T-helper 2 cell (primary cell): ENCODE measurements at places on chromosomes 4 and X.

GRCh38 chr4:182533964-182534363, 290.8 kb downstream of the TENM3 start:
- DNase-seq = no peak

DNA sequence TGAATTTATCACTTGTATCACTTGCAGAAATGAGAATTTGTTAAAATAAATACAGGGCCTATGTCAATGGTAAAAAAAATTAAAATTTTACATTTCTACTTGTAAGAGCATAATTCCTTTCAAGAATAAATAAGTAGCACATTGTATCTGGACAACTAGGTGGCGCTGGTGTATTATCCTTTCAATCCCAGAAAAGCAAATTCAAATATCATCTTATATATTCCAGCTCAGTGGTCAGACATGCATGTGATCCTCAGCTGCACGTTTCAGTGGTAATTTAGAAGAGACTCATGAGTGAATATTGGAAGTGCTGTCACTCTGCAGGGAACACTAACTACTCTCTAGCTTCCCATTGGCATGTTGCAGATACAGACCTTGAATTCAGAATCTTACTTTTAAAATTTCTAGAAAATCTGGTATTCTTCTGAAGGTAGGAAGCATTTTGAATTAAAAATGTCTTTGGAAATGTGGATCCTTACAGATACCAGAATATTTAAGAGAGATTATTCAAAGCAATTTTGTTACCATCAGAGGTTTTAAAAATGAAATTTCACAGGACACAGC, 1414.7 kb upstream of the TENM3 start:
- no peak for DNase-seq

DNA sequence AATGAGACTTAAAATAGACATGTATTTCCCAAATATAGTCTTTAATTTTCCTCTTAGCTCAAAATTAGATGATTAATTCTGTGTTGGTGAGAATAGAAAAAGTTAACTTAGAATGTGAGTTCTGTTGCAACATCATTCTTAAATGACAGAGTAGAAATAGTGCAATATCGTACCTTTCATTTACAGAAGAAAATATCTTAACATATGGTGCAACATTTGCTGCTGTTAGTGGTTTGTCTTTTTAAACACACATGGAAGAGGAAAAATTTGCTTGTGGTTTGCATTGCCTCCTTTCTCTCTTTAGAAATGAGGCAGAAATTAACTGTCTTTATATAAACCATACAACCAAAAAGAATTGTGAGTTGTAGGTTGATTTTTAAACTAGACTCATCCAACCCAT, 39.3 kb upstream of the FHDC1 start:
- DNase-seq = no peak

GRCh38 chr4:155818639-155819038, 47.4 kb downstream of the ASIC5 start:
- DNase-seq = no peak

DNA sequence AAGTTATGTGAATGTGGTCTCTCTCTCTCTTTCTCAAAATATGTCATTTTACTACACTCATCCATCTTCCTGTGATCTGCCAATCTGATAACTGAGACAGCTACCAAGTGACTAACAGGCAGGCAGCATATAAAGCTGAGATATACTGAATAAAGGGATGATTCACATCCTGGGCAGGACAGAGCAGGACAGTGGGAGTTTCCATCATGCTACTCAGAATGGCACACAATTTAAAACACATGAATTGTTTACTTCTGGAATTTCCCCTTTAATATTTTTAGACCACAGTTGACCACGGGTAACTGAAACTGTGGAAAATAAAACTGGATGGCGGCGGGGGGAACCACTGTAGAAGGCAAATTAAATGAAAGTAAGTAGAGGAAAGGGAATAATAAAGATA, 58.6 kb upstream of the DCTD start:
- DNase-seq = no peak

GRCh38 chrX:70176938-70177533, at the start of gene DGAT2L6:
DGAT2L6 (plus strand) TSS chrX:70177483; CDS start chrX:70177583, 100 bp downstream.
- DNase-seq = no peak

DNA sequence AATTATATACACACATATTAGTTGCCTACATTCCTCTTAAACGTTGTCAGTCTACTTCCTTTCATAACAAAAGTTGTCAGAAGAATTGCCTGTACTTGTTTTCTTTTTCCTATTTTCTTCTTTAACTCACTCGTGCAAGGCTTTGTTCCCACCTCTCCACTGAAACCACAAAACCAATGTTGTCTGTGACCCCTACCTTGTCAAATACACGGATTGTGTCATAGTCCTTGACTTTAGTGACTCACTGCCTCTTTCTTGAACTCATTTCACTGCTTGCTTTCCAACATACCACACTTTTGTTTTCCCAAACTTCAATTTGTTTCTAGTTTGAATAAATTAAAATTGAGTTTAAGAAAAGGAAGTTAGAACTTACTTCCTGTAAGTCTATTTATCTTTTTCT, 283.9 kb upstream of the AGA start:
- DNase-seq = no peak

DNA sequence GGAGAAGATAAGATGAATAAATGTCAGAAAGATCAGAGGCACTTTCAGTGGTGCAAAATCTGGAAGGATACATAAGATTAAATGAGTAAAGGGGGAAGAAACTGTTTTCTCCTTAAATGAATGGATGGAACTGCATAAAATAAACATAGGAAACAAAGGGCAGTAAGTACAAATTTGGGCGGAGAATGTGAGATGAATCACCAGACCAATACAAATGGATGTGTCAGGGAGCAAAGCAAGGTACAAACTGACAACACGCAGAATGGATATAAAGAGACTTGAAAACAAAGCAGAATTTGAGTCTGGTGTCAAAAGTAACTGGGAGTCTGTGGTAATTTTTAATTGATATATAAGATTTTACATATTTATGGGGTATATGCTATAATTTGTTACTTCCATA, 175.3 kb upstream of the PCDH18 start:
- no peak for DNase-seq

DNA sequence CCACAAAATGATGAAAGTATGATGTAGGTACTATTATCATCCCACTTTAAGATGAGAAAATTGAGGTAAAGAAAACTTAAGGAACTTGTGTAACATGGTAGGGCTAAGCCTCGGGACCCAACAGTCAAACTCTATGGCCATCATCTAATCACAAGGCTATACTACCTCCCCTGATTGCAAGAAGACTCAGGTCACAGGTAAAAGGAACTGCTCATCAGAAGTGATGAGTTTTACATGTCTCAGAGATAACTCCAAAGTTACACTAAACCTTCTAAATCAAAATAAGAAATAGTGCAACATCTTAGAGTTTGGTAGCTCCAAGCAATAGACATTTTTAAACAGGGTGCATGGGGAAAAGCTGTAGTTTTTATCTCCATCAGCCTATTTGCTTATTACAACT, 96.5 kb upstream of the MYOZ2 start:
- DNase-seq = no peak

DNA sequence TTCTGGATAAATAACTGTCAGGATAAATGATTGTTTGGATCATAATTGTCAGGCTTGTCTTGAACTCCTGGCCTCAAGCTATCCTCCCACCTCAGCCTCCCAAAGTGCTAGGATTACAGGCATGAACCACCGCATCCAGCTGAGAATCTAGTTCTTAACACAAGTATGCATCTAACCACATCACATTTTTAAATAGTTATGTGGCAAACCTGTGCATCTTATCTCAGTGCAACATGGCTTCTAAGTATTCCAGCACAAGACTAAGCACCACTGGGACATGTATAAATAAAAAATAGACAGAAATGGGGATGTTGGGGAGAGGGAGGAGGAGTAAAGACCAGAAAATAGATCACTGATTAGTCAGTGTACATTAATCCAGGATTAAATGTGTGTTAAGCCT, 74.7 kb upstream of the TBL1X start:
- DNase-seq = no peak

DNA sequence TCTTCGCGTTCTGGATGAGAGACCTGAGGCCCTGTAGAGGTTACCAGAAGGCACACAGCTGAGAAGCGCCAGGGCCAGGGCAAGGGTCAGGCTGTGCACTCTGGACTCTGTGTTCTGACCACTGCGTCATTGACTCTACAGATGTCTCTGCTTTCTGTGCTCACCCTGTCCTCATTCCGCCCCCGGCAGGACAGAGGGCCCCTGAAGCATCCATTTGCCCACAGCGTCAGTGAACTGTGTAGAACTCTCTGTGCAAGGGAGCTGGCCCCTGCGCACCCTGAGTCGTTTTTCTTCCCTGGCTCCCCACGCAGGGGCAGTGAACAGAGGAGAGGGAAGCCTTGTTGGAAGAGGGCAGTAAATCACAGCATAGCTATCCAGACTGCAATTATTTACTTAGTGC, 6.1 kb upstream of the WAS start:
- DNase-seq = no peak

- peak; percentile 8 for DNase-seq
These were observed 27.2 kb downstream of the BST1 start for GRCh38 chr4:15729910-15730533.

DNA sequence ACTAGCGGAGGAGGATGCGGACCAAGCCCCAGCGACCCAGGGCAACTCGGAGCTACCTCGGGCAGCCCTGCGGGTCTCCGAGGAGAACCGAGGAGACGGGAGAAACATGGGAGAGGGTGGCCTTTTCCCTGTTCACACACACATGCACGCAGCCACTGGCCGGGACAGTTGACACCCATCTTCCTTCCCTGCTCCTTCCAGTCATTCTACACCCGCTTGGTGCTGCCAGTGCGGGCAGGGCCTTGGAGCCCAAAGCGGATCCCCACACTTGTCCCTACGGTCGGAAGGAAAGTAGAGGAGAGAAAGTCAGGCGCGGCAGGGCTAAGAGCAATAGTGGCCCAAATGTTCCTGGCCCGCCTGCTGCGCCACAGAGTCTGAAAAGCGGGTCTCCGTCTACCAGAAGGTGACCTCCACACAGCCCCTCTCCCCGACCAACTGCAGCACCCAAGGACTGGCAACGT, 1.1 kb upstream of the PPP3CA start:
- no peak for DNase-seq

DNA sequence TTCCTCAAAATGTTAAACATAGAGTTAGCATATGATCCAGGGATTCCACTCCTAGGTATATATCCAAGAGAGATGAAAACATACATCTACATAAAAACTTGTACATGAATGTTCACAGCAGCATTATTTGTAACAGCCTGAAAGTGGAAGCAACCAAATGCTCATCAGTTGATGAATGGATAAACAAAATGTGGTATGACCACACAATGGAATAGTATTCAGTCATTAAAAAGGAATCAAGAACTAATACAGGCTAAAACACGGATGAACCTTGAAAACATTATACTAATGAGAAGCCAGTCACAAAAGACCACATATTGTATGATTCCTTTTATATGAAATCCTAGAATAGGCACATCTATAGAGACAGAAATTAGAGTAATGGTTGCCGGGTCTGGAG, 42.7 kb upstream of the IQSEC2 start:
- no peak for DNase-seq

DNA sequence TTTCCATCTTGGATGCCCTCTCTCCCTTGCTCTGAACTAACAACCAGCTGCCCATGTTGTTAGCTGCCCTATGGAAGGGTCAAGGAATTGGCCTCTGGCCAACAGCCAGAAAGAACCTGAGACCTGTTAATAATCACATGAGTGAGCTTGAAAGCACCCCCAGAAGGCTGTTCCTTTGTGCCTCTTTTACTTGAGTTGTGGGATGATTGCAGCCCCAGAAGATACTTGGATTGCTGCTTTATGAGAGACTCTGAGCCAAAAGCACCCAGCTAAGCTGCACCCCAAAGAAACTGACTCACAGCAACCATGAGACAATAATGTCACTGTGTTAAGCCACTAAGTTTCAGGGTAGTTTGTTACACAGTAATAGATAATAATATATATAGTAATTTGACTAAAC, 73.3 kb downstream of the FRYL start:
- DNase-seq = no peak

- DNase-seq = no peak
These were observed 582.4 kb upstream of the FAM241A start for GRCh38 chr4:111562826-111563225.

DNA sequence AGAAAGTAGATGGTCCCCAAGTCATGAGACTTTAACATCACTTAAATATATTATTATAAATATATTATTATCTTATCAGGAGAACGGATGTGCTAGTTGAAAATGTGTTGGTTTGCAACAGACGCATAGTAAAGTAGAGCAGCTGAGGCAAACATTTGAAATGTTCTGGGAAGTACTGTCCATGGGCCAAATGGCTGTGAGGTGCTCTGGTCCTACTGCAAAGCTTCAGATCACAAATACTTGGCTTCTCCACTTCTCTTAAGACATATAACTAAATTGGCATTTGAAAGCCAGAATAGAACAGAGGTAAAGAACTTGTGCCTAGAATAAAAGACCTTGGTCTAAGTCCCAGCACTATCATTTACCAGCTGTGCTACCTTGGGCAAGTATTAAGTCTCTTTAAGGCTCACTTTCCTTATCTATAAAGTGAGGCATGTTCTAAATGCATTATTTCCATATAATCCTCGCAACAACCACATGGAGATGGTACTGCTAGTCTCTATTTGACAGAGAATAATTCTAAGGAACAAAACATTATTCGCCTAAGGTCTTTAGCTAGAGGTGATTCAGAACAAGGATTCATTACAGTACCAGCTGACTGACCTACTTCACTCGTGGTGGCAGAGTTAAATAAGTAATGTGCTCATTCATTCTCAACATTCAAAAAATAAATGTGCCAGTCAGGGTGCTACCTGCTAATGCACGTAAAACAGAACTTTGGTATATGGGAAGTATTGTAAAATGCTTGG, 297.1 kb downstream of the PPP3CA start:
- DNase-seq = no peak

DNA sequence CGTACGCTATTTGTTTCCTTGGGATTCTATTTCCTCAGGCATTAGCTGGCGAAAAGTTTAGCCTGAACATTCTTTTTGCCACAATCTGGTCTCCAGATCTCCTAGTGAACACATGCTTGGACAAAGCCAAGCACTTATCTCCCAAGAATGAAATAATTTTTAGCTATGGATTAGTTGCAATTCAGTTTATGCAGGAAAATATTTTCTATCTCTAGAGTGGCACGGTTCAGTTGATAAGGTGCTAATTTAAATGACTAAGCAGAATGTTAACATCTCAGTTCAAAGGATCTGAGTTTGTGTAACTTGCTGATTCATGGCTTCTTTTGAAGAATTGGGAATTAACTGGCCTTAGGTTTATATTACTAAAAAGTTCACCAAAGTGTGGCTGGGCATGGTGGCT, 58.1 kb upstream of the JADE1 start:
- no peak for DNase-seq

- DNase-seq = peak; percentile 65
These were observed 172.9 kb downstream of the PRDM5 start for GRCh38 chr4:120749445-120750151.

DNA sequence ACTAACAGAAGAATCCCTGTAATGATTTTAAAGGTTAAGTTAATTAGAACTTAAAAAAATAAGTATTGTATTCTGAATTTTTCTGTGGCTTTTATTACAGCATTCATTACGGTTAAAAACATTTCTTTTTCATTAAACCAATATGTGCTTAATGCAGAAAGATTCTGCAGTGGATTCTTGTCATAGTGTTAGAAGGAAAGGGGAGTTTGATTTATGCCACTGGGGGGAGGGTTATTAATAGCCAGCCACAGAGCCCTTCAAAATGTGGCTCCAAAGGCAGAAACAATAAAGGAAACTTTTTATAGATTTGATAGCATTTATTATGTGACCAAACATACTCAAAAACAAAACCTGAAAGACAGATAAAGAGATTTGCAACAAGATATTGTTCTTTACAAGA, 9.1 kb downstream of the SMAD1 start:
- DNase-seq = no peak
